CD4-positive, CD25-positive, alpha-beta regulatory T cell (primary cell): ENCODE measurements at places on chromosomes 1 and 21.

DNA sequence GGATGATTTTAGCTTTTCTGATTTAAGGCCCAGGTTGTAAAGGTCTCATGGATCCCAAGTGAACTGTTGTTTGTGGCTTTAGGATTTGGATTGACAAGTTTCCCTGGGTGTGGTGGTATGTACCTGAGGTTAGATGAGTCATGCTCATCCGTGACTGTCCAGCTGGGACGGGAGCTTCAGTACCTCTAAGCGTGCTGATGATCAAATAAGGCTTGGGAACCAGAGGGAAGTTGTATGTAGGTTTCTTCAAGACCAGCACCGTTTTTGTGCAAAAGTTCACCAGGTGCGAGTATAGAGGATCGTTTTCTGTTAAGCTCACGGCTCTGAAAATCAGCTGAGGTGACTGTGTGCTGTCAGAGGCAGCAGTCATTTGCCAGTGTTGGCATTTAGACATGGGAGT, 19.8 kb downstream of the PLA2G2E start:
- DNase-seq, result no peak
- H3K4me1 ChIP-seq, result no peaks in the 10 kb centered on the region
- no peaks in the 10 kb centered on the region for H3K27me3 ChIP-seq
- peaks cover 81% of the 10 kb centered on the region for H3K36me3 ChIP-seq

DNA sequence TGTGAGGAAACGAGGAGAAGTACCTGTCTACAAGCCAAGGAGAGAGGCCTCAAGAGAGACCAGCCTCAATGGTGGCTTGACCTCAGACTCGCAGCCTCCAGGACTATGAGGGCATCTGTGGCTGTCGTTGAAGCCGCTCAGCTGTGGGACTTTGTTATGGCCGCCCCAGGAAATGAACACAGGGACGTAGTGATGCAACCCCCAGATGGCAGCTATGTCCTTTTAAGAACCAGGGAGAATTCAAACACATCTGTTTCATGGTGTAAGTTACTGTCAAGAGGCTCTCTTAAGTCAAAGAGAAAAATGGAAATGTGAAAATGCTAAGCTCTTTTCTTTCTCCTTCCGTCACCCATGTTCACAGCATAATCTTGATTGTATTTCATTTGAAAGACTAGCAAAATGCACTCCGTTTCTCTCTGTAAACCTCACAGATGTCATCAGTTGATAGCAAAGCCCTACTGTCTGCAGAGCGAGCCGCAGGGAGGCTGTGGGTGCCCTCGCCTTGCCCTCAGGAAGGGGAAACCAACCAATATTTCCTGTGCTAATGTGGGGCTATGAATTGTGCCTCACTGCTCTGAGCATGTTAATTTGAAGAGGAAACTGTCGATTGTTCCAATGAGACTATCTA, 21.3 kb downstream of the UBASH3A start:
- H3K4me3 ChIP-seq, result peak overlapping the region; percentile 70
- DNase-seq, result peak; percentile 65
- peak overlapping the region; percentile 86 for H3K27ac ChIP-seq
- H3K27me3 ChIP-seq, result no peaks in the 10 kb centered on the region

GRCh38 chr1:231026576-231026975, 13.5 kb downstream of the FAM89A start:
- DNase-seq, result no peak
- H3K27me3 ChIP-seq, result no peaks in the 10 kb centered on the region
- no peaks in the 10 kb centered on the region for H3K4me1 ChIP-seq
- no peak overlapping the region for H3K4me3 ChIP-seq
- H3K27ac ChIP-seq, result no peak overlapping the region

DNA sequence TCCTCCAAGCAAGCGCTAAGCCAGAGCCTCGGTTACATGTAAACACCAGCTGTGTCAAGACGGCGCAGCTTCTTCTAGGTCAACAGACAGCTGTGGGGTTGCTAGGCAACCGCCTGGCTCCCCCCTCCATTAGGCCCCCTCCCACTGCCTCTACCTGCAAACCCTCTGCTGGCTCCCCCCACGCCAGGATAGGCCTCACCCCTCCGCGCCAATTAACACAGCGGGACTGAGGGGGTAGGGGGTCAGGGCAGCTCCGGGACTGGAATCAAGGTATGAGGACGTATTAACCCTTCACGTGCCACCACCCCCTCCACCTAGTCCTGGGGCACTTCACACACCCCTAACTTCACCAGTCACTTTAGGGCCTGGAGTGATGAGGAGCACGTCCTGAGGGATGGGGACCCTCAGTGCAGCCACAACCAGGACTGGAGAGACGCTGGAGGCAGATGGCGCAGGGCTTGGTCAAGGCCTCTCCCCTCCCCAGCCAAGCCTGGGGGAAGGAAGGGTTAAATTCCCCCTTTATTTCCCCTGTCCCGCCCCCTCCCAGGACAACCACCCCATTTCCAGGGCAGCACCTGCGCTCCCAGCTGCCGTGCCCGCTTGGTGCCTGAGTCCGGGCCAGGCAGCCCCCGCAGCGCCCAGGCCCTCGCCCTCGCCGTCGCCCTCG, 37.4 kb upstream of the WASF2 start:
- H3K36me3 ChIP-seq, result no peaks in the 10 kb centered on the region
- peak overlapping the region; percentile 35 for H3K4me3 ChIP-seq
- H3K4me1 ChIP-seq, result peaks cover 70% of the 10 kb centered on the region
- DNase-seq, result peak; percentile 64

- no peaks in the 10 kb centered on the region for H3K36me3 ChIP-seq
- no peak for DNase-seq
- H3K4me3 ChIP-seq, result no peak overlapping the region
- H3K27me3 ChIP-seq, result no peaks in the 10 kb centered on the region
Measured at GRCh38 chr1:31072304-31072746, 6.8 kb upstream of the PUM1 start.

- no peak for DNase-seq
- no peak overlapping the region for H3K4me3 ChIP-seq
- no peaks in the 10 kb centered on the region for H3K36me3 ChIP-seq
- H3K27ac ChIP-seq, result no peak overlapping the region
- H3K4me1 ChIP-seq, result no peaks in the 10 kb centered on the region
Measured at GRCh38 chr21:45452696-45453307, 47.8 kb downstream of the COL18A1 start.

DNA sequence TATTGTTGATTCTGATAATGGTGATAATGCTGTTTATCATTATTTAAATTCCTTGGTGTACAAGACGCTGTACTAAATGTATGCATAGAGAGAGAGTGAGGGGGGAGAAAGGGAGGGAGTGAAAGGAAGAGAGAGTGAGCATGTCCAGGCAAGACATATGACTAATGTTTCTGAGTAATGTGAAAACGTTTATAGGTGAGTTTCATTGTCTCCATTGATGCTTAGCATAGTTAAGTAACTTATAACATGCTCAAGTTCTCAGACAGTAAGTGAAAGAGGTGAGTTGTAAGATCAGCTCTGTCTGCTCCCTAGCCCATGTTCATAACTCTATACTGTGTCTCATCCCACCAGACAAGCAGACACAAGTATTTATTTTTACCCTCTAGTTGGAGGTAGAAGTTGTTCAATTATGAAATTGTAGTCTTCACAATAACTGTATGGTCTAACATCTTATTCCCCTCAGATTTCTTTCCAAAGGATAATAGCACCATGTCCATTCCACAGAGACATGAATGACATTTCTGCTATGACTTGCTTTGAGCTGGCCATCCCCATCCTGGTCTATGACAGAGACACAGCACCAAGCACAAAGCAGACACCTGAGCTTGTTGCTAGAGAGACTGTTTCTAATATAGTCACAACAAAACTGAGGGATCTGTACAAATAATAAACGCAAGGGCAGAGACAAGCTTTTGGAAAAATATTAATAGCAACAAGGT, 285.1 kb downstream of the CACNA1E start:
- no peak overlapping the region for H3K4me3 ChIP-seq
- H3K36me3 ChIP-seq, result no peaks in the 10 kb centered on the region
- H3K27me3 ChIP-seq, result no peaks in the 10 kb centered on the region
- no peak for DNase-seq

DNA sequence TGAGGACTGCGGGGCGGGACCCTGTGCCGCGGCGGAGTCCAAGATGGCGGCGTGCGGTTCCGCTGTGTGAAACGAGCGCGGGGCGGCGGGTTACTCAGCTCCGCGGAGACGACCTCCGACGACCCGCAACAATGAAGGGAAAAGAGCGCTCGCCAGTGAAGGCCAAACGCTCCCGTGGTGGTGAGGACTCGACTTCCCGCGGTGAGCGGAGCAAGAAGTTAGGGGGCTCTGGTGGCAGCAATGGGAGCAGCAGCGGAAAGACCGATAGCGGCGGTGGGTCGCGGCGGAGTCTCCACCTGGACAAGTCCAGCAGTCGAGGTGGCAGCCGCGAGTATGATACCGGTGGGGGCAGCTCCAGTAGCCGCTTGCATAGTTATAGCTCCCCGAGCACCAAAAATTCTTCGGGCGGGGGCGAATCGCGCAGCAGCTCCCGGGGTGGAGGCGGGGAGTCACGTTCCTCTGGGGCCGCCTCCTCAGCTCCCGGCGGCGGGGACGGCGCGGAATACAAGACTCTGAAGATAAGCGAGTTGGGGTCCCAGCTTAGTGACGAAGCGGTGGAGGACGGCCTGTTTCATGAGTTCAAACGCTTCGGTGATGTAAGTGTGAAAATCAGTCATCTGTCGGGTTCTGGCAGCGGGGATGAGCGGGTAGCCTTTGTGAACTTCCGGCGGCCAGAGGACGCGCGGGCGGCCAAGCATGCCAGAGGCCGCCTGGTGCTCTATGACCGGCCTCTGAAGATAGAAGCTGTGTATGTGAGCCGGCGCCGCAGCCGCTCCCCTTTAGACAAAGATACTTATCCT, 430 bp downstream of the RBM15 start:
- peak; percentile 46 for DNase-seq
- peaks cover 57% of the 10 kb centered on the region for H3K4me1 ChIP-seq
- no peaks in the 10 kb centered on the region for H3K27me3 ChIP-seq
- H3K4me3 ChIP-seq, result peak overlapping the region; percentile 76
- peak overlapping the region; percentile 99 for H3K27ac ChIP-seq
- peaks cover 31% of the 10 kb centered on the region for H3K36me3 ChIP-seq

DNA sequence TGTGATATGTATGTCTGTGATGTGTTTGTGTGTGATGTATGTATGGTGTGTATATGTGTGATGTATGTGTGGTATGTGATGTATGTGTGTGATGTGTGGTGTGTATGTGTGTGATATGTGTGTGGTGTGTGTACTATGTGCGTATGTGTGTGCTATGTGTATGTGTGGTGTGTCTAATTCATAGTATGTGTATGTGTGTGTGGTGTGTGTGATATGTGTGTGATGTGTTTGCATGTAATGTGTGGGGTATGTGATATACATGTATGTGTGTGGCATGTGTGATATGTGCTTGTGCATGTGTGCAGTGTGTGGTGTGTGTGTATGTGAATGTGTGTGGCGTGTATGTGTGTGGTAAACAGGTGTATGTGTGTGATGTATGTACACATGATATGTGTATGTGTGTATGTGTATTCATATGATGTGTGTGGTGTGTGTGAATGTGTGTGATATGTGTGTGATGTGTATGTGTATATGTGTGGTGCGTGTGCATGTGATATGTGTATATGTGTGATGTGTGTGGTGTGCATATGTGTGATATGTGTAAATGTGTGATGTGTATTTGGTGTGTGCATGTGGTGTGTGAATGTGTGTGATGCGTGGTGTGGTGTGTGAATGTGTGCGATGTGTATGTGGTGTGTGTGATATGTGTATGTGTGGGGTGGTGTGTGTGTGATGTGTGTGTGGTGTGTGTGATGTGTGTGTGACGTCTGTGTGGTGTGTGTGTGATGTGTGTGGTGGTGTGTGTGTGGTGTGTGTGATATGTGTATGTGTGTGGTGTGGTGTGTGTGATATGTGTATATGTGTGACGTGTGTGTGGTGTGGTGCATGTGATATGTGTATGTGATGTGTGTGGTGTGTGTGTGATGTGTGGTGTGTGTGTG, 8.0 kb upstream of the PCBP3 start:
- no peak for DNase-seq
- H3K4me3 ChIP-seq, result no peak overlapping the region
- H3K4me1 ChIP-seq, result peaks cover 9% of the 10 kb centered on the region
- H3K36me3 ChIP-seq, result no peaks in the 10 kb centered on the region
- H3K27me3 ChIP-seq, result no peaks in the 10 kb centered on the region

DNA sequence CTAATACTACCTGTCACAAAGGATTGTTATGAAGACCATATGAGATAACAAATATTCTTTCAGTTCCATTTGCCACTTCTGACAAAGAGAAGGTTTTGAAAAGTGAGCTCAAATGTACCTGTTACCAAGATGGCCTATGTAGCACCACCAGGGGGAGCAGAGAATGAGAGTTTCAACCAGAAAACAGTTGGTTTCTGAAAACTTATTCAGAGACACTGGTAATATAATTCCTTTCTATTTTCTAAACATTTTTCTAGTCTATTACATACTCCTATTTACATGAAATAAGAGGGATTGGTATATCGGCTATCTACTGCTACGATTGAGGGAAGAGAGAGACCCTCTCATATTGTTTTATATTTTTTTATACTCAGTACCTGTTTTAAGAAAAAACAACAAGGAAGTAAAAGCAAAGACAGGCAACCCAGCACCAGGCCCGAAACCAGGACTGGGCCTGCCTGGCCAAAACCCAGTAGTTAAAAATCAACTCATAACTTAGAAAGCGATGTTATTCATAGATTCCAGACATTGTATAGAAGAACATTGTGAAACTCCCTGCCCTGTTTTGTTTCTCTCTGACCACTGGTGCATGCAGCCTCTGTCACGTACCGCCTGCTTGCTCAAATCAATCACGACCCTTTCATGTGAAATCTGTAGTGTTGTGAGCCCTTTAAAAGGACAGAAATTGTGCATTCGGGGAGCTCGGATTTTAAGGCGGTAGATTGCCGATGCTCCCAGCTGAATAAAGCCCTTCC, 48.3 kb downstream of the IL23R start:
- no peak overlapping the region for H3K27ac ChIP-seq
- peak; percentile 72 for DNase-seq
- no peaks in the 10 kb centered on the region for H3K36me3 ChIP-seq
- H3K4me1 ChIP-seq, result no peaks in the 10 kb centered on the region

DNA sequence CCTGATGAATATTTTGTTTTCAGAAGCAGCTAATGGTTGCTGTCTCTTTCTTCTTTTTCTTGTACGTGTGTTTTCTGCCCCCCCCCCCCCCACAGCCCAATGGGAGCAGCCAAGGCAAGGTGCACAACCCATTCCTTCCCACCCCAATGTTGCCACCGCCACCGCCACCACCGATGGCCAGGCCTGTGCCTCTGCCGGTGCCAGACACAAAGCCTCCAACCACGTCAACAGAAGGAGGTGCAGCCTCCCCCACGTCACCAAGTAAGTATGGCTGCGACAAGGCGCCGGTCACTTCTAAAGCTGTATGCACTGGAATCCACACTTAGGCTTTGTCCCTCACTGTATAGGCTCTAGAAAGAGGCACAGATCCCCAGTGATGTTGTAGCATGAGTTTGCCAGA, 318.5 kb downstream of the TM2D1 start:
- H3K4me1 ChIP-seq, result no peaks in the 10 kb centered on the region
- no peaks in the 10 kb centered on the region for H3K27me3 ChIP-seq
- H3K27ac ChIP-seq, result no peak overlapping the region
- no peaks in the 10 kb centered on the region for H3K36me3 ChIP-seq
- DNase-seq, result no peak
- H3K4me3 ChIP-seq, result no peak overlapping the region

- peaks cover 46% of the 10 kb centered on the region for H3K27me3 ChIP-seq
- no peaks in the 10 kb centered on the region for H3K36me3 ChIP-seq
- peak within 1 kb of the TSS; percentile 32 for H3K4me3 ChIP-seq
- no peak within 1 kb of the TSS for H3K27ac ChIP-seq
- H3K4me1 ChIP-seq, result peaks cover 10% of the 10 kb centered on the region
Measured at GRCh38 chr1:94237291-94238226, at the start of gene ARHGAP29. TSS of gene ARHGAP29 (minus strand) at chr1:94237584. CDS start at chr1:94231611, 5,973 bp downstream.
